Astrocyte of the cerebellum (primary cell): ENCODE measurements at places on chromosomes 4 and X.

- DNase-seq: no peak
These were observed 278.5 kb upstream of the TENM3 start for GRCh38 chr4:181964731-181965130.

DNA sequence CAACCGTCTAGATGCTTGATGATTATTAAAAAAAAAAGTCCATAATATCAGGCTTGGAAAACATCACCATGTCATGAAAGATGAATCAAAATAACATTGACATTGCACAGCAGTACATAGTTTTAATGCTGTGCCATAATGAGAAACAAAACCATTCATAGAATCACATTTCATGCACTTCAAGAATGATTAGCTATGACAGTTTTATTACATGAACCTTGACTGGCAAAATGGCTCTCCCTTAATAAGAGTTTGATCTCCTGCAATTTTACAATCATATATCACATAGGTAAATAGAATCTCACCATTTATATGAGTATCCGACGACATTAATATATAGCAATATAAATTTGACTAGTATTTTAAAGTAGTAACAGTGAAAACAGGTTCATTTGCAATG lies 49.8 kb downstream of the TECRL start:
- no peak for DNase-seq

DNA sequence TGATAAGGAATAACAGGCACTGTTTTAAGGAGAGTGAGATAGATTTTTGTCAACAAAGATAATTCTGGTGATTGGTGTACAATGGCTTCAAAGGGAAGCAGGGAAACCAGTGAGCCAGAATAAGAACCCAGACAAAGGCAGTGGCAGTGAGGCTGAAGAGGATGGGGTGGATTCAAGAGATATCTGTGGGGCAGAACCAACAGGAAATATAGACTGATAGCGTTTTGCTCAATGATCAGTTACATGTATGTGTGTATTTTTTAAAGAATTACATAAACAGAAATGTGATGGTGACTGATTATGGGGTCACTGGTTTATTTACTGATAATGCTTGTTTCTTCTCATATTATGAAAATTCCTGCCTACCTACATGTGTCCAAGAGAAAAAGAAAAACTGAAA lies 66.4 kb downstream of the AMMECR1 start:
- DNase-seq: no peak

DNA sequence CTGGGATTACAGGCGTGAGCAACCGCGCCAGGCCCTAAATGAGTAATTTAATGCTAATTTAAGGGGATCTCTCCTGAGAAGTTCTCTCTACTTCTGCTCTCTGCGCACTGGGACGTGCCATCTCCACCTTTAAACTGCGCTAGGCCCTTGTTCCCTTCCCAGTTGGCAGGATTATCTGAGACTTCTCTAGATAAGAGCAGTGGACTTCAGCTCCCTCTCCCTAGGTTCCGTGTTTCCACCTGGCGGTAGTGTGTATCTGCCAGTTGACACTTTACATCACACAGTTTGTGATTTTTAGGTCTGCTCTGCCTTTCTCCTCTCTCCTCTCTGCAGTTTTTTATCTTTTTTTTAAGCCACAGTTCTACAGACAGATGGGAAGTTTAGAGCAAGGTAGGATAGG lies 40.2 kb downstream of the ARHGAP10 start:
- DNase-seq: no peak

- DNase-seq: no peak
These were observed 249.9 kb upstream of the GATB start for GRCh38 chr4:152010710-152011079.
